ENCODE measurements at places on chromosomes 4 and X. TPM values are rescaled to one million over a fixed set of nuclear protein-coding genes. Genes with fewer than 3 reads are reported as not detected.

C4orf50 gene
- 0.52 TPM for total RNA-seq

DNA sequence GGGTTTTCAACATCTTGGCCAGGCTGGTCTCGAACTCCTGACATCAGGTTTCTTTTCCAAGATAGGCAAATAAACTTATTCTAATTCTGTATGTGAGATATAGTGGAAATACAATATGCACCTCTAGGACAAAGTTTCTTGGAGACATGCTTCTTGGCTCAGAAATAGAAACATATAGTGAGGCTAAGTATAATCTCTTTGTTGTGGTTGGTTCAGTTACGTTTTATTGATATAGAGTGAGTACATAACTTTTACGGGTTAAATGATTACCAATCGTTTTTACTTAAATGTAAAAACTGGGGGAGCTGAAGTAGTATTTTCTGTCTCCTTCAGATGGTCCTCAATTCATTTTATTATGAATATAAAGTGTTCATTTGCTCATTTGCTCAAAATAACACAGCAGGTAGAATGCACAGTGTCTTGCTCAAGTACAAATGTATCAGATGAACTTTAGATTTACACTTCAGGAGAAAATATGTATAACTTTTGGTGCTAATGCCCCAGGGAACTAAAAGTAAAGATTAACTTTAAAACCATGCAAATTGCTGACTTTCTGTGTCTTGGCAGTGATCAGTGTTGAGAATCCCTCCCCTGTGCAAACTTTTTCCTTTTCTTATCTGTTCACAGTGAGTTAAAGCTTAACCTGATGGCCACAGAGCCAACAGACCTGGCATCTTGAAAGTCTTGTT lies 77.6 kb downstream of the AFF1 start:
- peaks cover 3% of the 10 kb centered on the region for H3K36me3 ChIP-seq
- peaks cover 83% of the 10 kb centered on the region for H3K4me1 ChIP-seq
- no peak overlapping the region for H3K27ac ChIP-seq
- no peak overlapping the region for H3K4me3 ChIP-seq
- H3K27me3 ChIP-seq = no peaks in the 10 kb centered on the region
- DNase-seq = no peak

- no peak overlapping the region for H3K4me3 ChIP-seq
- no peak for DNase-seq
- no peak overlapping the region for H3K27ac ChIP-seq
- no peaks in the 10 kb centered on the region for H3K36me3 ChIP-seq
These were observed 351.6 kb downstream of the PCDH7 start for GRCh38 chr4:31071508-31072486.

F9 gene
- total RNA-seq = not detected

GRCh38 chr4:55398966-55399365 lies 3.2 kb downstream of the TMEM165 start:
- H3K27ac ChIP-seq = peak overlapping the region; percentile 75
- DNase-seq = no peak
- no peaks in the 10 kb centered on the region for H3K27me3 ChIP-seq
- peak overlapping the region; percentile 97 for H3K4me3 ChIP-seq
- peaks cover 58% of the 10 kb centered on the region for H3K4me1 ChIP-seq

DNA sequence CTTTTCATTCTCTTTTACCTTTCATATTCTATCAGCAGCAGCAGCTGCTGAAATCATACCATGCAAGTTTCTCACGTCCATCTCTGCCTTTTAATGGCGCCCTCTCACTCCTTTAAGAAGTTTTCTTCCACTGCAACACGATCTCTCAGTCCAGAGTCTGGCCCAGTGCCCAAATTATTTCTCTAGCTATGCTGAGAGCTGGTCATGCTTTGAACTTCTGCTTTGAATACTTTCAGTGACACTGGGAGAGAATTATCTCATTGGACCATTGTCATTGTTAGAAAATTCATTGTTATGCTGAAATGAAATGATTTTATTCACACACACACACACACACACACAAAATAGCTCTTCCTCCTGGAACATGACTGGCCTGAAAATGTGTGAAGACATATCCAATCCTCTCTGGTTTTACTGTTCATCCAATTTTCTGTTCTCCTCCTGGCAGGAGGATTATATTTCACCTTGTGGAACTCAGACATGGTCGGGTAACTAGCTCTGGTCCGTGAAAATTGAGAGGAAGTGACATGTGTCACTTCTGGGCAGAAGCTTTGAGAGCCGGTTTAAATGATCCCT lies 1.3 kb upstream of the PDHA1 start:
- H3K36me3 ChIP-seq = no peaks in the 10 kb centered on the region
- no peak overlapping the region for H3K4me3 ChIP-seq
- H3K4me1 ChIP-seq = peaks cover 13% of the 10 kb centered on the region
- no peak for DNase-seq
- no peak overlapping the region for H3K27ac ChIP-seq

RIBC1 gene
- total RNA-seq = 0.75 TPM

GRID2 gene
- total RNA-seq = not detected

- peaks cover 12% of the 10 kb centered on the region for H3K36me3 ChIP-seq
- no peaks in the 10 kb centered on the region for H3K27me3 ChIP-seq
- peaks cover 12% of the 10 kb centered on the region for H3K4me1 ChIP-seq
- H3K4me3 ChIP-seq = no peak overlapping the region
These were observed 17.5 kb downstream of the STX18 start for GRCh38 chr4:4524364-4524763.

PF4V1 gene
- total RNA-seq = not detected

GRCh38 chr4:95949136-95949765 lies 109.4 kb downstream of the PDHA2 start:
- no peaks in the 10 kb centered on the region for H3K4me1 ChIP-seq
- no peak overlapping the region for H3K27ac ChIP-seq
- no peaks in the 10 kb centered on the region for H3K36me3 ChIP-seq
- DNase-seq = no peak
- H3K27me3 ChIP-seq = no peaks in the 10 kb centered on the region
- H3K4me3 ChIP-seq = no peak overlapping the region

GRCh38 chrX:18455384-18455783 lies 30.0 kb downstream of the CDKL5 start:
- no peak for DNase-seq
- no peaks in the 10 kb centered on the region for H3K36me3 ChIP-seq

DNA sequence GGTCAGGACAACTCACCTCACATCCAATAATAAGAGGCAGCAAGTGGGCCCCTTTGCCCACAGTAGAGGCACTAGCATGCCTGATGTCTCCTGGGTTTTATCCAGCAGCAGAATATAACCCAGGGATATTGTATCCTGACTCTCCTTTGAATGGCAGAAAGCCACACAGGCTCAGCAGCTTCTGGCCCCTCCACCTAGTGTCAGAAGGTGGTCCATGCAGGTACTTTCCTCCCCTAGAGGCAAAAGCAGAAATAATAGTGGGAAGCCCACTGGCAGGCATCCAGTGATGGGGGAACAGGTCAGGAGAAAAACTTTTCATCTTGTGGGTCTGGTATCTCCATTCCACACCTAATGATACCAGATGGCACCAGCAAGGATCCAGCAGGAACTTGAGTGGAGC lies 75.5 kb upstream of the IRS4 start:
- H3K27me3 ChIP-seq = no peaks in the 10 kb centered on the region
- H3K36me3 ChIP-seq = no peaks in the 10 kb centered on the region
- H3K4me1 ChIP-seq = no peaks in the 10 kb centered on the region
- no peak overlapping the region for H3K4me3 ChIP-seq
- H3K27ac ChIP-seq = no peak overlapping the region

DNA sequence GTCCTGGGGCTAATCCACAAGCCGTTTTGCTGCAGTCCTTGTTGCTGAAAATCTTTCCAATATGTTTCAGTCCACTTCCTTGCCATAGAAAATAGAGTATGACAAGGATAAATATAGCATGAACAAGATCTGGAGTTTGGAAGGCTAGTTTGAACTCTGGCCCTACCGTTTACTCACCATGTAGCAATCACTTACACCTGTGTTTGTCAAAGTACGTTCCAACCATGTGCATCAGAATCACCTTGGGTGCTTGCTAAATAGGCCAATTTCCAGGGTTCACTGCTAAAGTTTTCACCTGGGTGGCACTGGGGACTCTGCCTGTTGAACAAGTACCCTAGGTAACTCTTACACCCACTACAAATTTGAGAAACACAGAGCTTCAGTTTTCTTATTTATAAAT lies 188.9 kb downstream of the ENOX2 start:
- H3K4me1 ChIP-seq = no peaks in the 10 kb centered on the region
- H3K36me3 ChIP-seq = no peaks in the 10 kb centered on the region
- no peak overlapping the region for H3K4me3 ChIP-seq
- no peak overlapping the region for H3K27ac ChIP-seq

- no peak overlapping the region for H3K27ac ChIP-seq
- H3K27me3 ChIP-seq = peaks cover 3% of the 10 kb centered on the region
- no peak overlapping the region for H3K4me3 ChIP-seq
- H3K4me1 ChIP-seq = no peaks in the 10 kb centered on the region
These were observed 125.5 kb downstream of the OPHN1 start for GRCh38 chrX:68307769-68308168.

SPOCK3 gene
- not detected for total RNA-seq

TMPRSS11F gene
- not detected for total RNA-seq

DNA sequence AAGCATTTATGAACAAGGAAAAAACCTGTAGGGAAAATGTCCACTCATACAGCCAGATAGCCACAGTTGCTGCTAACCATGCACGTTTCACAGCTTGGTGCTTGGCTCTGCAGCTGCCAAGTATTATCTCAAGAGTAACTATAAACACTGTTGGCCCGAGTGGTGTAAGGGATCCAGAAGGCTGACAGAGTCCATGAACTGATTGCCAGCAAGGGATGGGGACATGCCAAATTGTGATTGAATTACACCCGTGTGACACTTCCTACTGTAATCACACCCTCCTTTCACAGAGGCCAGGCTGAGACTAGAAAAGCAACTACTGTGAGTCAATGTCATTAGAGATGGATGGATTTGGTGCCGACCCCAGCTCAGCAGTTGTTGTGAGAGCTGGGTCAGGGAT lies 223.9 kb upstream of the ANKRD50 start:
- H3K27me3 ChIP-seq = no peaks in the 10 kb centered on the region
- no peak overlapping the region for H3K4me3 ChIP-seq
- H3K27ac ChIP-seq = no peak overlapping the region
- H3K4me1 ChIP-seq = no peaks in the 10 kb centered on the region

ZNF732 gene
- total RNA-seq = not detected

FAM184B gene
- total RNA-seq = not detected

GRCh38 chr4:3857269-3857926 lies 91.2 kb downstream of the ADRA2C start:
- H3K27ac ChIP-seq = no peak overlapping the region
- H3K27me3 ChIP-seq = peaks cover 2% of the 10 kb centered on the region
- H3K36me3 ChIP-seq = no peaks in the 10 kb centered on the region
- no peaks in the 10 kb centered on the region for H3K4me1 ChIP-seq

DNA sequence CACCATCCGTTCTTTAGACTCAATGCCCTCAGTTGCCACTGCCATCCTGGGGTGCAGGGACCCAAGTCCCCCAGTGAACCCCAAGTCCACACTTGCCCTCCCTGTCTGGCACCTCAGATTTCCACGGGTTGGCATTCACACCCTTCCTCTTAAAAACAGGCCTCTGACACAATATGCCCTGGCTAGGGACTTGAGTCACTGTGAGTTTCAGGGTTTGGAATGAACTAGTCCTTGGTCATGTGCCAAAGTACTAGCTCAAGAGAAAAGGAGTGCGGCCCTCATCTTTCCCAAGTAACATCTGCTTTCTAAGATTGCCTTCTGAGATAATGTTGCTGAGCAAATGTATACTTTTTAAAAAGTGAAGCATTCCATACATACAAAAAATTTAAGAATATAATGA lies 134.0 kb downstream of the MID1 start:
- H3K27me3 ChIP-seq = no peaks in the 10 kb centered on the region
- H3K4me1 ChIP-seq = no peaks in the 10 kb centered on the region
- H3K27ac ChIP-seq = no peak overlapping the region
- H3K36me3 ChIP-seq = no peaks in the 10 kb centered on the region
- DNase-seq = no peak

GRCh38 chrX:13569479-13570260 lies at the start of gene EGFL6:
EGFL6 (plus strand) TSS chrX:13569601; CDS start chrX:13569862, 261 bp downstream.
- no peak within 1 kb of the TSS for H3K27ac ChIP-seq
- peak within 1 kb of the TSS; percentile 75 for H3K4me3 ChIP-seq
- H3K27me3 ChIP-seq = peaks cover 6% of the 10 kb centered on the region
- DNase-seq = no peak

PGAM4 gene
- 0.47 TPM for total RNA-seq

MAGEB1 gene
- not detected for total RNA-seq

- peaks cover 11% of the 10 kb centered on the region for H3K27me3 ChIP-seq
- peaks cover 5% of the 10 kb centered on the region for H3K4me1 ChIP-seq
These were observed 202.9 kb downstream of the CFAP299 start for GRCh38 chr4:80538276-80538926.

GRCh38 chrX:103626855-103627254 lies 1.9 kb upstream of the TCEAL1 start:
- peaks cover 1% of the 10 kb centered on the region for H3K36me3 ChIP-seq
- no peak overlapping the region for H3K4me3 ChIP-seq
- DNase-seq = no peak
- H3K27me3 ChIP-seq = no peaks in the 10 kb centered on the region

NMU gene
- total RNA-seq = not detected

SMIM10L2A gene
- 1.3 TPM for total RNA-seq

TMEM35A gene
- total RNA-seq = not detected

SAP30 gene
- 30.9 TPM for total RNA-seq

DOCK11 gene
- 28.6 TPM for total RNA-seq

- H3K36me3 ChIP-seq = no peaks in the 10 kb centered on the region
- no peak overlapping the region for H3K4me3 ChIP-seq
- no peak overlapping the region for H3K27ac ChIP-seq
- H3K27me3 ChIP-seq = peaks cover 7% of the 10 kb centered on the region
These were observed 149.6 kb upstream of the MAMLD1 start for GRCh38 chrX:150213481-150214030.

GRCh38 chr4:84792366-84793301 lies 173.9 kb downstream of the WDFY3 start:
- no peaks in the 10 kb centered on the region for H3K4me1 ChIP-seq
- DNase-seq = no peak
- no peak overlapping the region for H3K4me3 ChIP-seq
- H3K27ac ChIP-seq = no peak overlapping the region

DNA sequence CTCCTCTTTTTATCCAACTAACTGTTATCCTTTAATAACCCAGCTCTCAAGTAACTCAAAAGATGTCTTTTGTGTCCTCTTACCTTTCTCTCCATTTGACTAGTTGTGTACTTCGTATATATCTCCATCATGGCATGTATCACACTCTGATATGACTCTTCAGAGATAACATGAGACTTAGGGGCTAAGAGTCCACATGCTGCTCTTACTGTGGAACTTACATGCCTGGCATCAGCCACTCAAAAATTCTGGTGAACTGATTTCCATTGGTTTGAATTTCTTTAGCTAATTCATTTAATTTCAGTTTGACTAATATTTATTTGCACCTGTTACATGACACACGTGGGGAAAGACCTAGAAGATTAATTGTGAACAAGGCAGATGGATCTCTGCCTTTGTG lies 317.3 kb downstream of the HS3ST1 start:
- DNase-seq = no peak
- no peak overlapping the region for H3K4me3 ChIP-seq
- no peak overlapping the region for H3K27ac ChIP-seq
- no peaks in the 10 kb centered on the region for H3K36me3 ChIP-seq
- H3K27me3 ChIP-seq = peaks cover 1% of the 10 kb centered on the region
- H3K4me1 ChIP-seq = no peaks in the 10 kb centered on the region

ZCCHC18 gene
- 0.76 TPM for total RNA-seq

NKX1-1 gene
- total RNA-seq = not detected
